ENCODE measurements at places on chromosomes 11 and 22. TPM values are rescaled to one million over a fixed set of nuclear protein-coding genes. Genes with fewer than 3 reads are reported as not detected.

- no peak overlapping the region for H3K4me3 ChIP-seq
- H3K27me3 ChIP-seq, result no peaks in the 10 kb centered on the region
- no peaks in the 10 kb centered on the region for H3K4me1 ChIP-seq
- DNase-seq, result no peak
- no peaks in the 10 kb centered on the region for H3K36me3 ChIP-seq
These were observed 630.4 kb downstream of the METTL15 start for GRCh38 chr11:28738549-28738948.

- no peaks in the 10 kb centered on the region for H3K4me1 ChIP-seq
- no peaks in the 10 kb centered on the region for H3K27me3 ChIP-seq
- no peak for DNase-seq
- no peak overlapping the region for H3K4me3 ChIP-seq
- H3K36me3 ChIP-seq, result no peaks in the 10 kb centered on the region
- no peak overlapping the region for H3K27ac ChIP-seq
These were observed 19.5 kb upstream of the RCE1 start for GRCh38 chr11:66823700-66824099.

- no peaks in the 10 kb centered on the region for H3K27me3 ChIP-seq
- H3K27ac ChIP-seq, result no peak overlapping the region
- H3K4me3 ChIP-seq, result no peak overlapping the region
- peaks cover 13% of the 10 kb centered on the region for H3K4me1 ChIP-seq
- H3K36me3 ChIP-seq, result no peaks in the 10 kb centered on the region
These were observed 4.5 kb upstream of the TBX10 start for GRCh38 chr11:67644042-67644441.

DNA sequence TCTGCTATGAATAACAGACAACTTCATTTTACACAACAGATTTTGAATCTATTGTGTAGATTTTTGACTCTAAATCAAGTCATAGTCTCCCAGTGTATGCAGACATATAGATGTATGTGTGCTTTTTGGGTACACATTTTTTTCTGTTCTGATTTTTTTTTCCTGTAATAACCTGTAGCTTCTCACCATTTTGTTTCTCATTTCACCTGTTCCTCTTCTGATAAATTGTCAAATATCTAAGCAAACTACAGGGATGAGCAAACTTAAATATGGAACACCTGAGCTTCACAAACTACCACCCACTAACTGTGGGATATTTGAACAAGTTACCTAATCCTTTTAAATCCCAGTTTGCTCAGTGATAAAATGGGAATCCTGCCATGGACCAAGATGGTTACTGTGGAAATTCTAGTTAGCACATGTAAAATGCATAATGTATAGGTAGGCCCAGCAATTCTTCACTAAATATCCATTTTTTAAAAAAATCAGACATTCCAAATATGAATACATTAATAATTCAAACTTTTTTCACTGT is 15.7 kb downstream of the LGR4 start:
- H3K4me3 ChIP-seq, result no peak overlapping the region
- no peaks in the 10 kb centered on the region for H3K4me1 ChIP-seq
- H3K36me3 ChIP-seq, result no peaks in the 10 kb centered on the region

DNA sequence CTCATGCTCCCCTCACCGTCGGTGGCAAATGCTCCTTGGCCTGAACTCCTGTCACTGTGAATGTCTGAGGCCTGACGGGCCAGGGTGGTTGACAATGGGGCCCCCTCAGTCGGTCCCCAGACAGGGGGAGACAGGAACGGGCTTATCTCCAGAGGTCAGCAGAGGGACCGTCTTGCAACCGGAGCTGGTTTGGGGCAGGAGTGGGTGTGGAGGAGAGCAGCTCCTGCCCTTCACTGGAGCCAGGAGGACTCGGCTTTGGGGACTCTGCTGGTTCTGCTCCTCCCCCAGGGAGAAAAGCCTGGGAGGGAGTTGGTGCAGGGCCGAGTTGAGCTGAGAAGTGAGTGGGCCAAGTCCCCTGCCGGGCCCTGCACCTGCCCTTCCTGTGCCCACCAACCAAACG is 354.4 kb downstream of the BRD1 start:
- H3K27ac ChIP-seq, result no peak overlapping the region
- H3K36me3 ChIP-seq, result peaks cover 10% of the 10 kb centered on the region
- H3K4me3 ChIP-seq, result no peak overlapping the region
- no peaks in the 10 kb centered on the region for H3K4me1 ChIP-seq

DNA sequence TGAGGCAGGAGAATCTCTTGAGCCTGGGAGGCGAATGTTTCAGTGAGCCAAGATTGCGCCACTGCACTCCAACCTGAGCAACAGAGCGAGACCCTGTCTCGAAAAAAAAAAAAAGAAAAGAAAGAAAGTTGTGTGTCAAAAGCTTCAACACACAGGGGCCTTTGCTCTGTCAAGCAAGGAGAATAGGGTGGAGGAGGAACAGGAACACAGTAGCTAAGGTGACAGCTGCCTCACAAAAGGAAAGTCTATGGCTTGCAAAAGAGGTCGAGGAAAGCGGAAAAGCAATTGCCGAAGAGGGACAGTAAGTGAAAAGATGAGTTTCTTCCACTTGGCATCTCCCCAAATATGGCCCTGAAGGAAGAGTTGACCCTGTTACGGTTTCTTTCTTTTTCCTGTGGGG is 26.5 kb upstream of the TMA7B start:
- peak overlapping the region; percentile 74 for H3K4me3 ChIP-seq
- peak; percentile 77 for DNase-seq
- H3K27me3 ChIP-seq, result no peaks in the 10 kb centered on the region
- H3K36me3 ChIP-seq, result peaks cover 4% of the 10 kb centered on the region
- H3K4me1 ChIP-seq, result peaks cover 62% of the 10 kb centered on the region

DNA sequence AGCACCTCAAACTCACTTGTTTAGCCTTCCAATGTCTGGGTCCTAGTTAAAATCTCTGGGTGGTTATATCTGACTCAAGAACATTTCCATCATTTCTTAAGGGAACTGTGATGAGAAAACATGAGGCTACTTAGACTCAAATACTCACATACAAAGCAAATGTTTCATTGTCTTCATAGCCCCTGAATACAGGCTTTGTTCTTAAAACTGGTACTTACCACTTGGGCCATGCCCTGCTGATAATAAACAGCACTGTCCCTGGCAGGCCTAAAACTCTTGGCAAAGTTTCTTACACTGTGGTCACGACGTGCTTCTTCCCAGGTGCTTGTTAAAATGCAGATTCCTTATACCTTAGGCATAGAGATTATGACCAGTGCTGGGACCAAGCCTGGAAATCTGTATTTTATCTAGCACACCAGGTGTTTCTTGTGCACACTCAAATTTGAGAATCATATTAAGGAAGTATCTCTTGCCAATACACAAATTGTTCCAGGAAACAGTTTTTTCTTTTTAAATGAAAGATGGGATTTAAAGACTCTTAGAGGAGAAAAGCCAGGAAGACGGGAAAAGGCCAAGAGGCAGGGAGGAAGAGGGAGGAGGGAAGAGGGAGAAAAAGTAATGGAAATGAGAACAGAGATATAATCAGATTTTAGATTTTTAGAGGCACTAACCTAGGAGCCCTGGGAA is 287.9 kb upstream of the MPPED2 start:
- no peaks in the 10 kb centered on the region for H3K4me1 ChIP-seq
- H3K36me3 ChIP-seq, result no peaks in the 10 kb centered on the region
- no peaks in the 10 kb centered on the region for H3K27me3 ChIP-seq
- H3K4me3 ChIP-seq, result no peak overlapping the region

DNA sequence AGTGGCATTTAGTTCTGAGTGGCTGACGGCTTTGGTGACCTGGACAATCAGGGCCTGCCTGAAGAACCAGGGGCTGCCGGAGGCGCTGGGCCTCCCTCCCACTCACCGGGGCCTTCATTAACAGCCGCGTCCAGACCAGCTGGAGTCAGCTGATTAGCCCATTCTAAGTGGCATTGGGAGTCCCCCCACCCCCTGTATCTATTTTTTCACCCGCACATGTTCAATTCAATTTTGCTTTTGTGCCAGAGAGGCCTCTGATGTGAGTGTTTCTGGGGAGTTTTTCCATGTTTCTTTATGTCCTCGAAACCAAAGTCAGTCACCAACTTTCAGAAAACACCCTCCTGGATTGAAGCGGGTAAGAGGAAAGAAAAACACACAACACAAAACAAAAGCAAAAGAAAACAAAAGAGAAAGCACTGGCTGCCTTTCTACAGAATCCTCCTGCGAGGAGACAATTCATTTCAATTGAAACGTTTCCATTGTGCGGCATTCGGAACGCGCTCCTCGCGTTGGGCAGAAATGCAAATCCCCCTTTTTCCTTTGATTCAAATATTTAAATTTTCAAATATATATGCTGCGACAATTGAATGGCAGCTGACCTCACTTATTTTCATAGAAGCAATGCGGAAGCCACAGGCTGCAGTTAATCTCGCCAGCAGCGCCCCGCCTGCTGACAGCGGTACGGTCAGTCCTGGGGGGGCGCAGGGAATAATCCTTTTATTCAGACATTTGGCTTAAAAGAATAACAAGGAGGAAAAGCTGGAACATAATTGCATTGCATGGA is 17.7 kb downstream of the CDKN1C start:
- H3K36me3 ChIP-seq, result no peaks in the 10 kb centered on the region
- no peak overlapping the region for H3K27ac ChIP-seq
- peaks cover 2% of the 10 kb centered on the region for H3K4me1 ChIP-seq
- DNase-seq, result no peak
- peaks cover 63% of the 10 kb centered on the region for H3K27me3 ChIP-seq
- H3K4me3 ChIP-seq, result no peak overlapping the region

- H3K36me3 ChIP-seq, result peaks cover 20% of the 10 kb centered on the region
- no peak for DNase-seq
- no peak overlapping the region for H3K4me3 ChIP-seq
- H3K27ac ChIP-seq, result peak overlapping the region; percentile 7
These were observed 18.5 kb downstream of the NUMA1 start for GRCh38 chr11:72061739-72062396.

DEUP1 gene
- not detected for total RNA-seq

LRRC56 gene
- 2.3 TPM for total RNA-seq

SYCE3 gene
- total RNA-seq, result not detected

Data from activated CD4-positive, alpha-beta T cell treated with anti-CD3 and anti-CD28 coated beads, Interleukin-2, amount 10 ng/mL, durations not matched to agents 24 days and 14 days (primary cell).